ENCODE measurements at places on chromosomes 3 and 15.

GRCh38 chr3:137081711-137082110, 123.9 kb downstream of the IL20RB start:
- no peak for DNase-seq
- peaks cover 46% of the 10 kb centered on the region for H3K27me3 ChIP-seq
- H3K4me1 ChIP-seq, result no peaks in the 10 kb centered on the region
- no peak overlapping the region for H3K27ac ChIP-seq
- H3K4me3 ChIP-seq, result no peak overlapping the region
- no peaks in the 10 kb centered on the region for H3K36me3 ChIP-seq

GRCh38 chr3:184315543-184315867, 1.1 kb downstream of the EIF4G1 start:
- peak overlapping the region; percentile 93 for H3K27ac ChIP-seq
- no peak for DNase-seq
- H3K36me3 ChIP-seq, result peaks cover 3% of the 10 kb centered on the region

GRCh38 chr3:707041-707440, 385.8 kb upstream of the CNTN6 start:
- H3K27me3 ChIP-seq, result peaks cover 17% of the 10 kb centered on the region
- no peaks in the 10 kb centered on the region for H3K36me3 ChIP-seq
- no peaks in the 10 kb centered on the region for H3K4me1 ChIP-seq
- no peak overlapping the region for H3K27ac ChIP-seq
- no peak overlapping the region for H3K4me3 ChIP-seq
- DNase-seq, result no peak

GRCh38 chr3:190807719-190808375, 54.6 kb downstream of the GMNC start:
- H3K4me3 ChIP-seq, result no peak overlapping the region
- H3K27me3 ChIP-seq, result no peaks in the 10 kb centered on the region
- H3K27ac ChIP-seq, result no peak overlapping the region

DNA sequence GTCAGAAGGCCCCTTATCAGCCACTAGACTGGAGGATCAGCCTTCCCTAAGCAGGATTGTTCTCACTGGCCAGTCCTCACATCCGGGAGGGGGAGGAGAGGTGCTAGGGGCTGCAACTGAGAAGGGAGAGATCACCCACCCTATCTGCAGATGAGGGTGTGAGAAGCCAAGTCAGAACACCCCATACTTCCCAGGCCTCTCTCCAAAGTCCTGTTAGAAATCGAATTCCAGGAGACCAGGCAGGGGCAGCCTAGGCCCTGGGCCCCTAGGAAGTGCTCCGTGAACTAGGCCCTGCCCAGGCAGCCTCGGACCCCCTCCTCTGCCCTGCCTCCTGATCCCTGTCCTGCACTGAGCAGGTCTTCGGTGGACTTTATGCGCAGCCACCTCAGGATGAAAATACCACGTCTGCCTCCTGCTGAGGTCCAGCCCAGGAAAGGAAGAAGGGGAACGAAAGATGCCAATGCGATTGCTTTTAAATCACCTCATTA, 933 bp downstream of the DZIP1L start:
- H3K4me3 ChIP-seq, result peak overlapping the region; percentile 76
- H3K27ac ChIP-seq, result peak overlapping the region; percentile 74
- DNase-seq, result no peak
- H3K36me3 ChIP-seq, result no peaks in the 10 kb centered on the region

GRCh38 chr3:33848624-33849347, 50.4 kb downstream of the PDCD6IP start:
- no peak overlapping the region for H3K4me3 ChIP-seq
- no peaks in the 10 kb centered on the region for H3K4me1 ChIP-seq
- H3K27me3 ChIP-seq, result no peaks in the 10 kb centered on the region

DNA sequence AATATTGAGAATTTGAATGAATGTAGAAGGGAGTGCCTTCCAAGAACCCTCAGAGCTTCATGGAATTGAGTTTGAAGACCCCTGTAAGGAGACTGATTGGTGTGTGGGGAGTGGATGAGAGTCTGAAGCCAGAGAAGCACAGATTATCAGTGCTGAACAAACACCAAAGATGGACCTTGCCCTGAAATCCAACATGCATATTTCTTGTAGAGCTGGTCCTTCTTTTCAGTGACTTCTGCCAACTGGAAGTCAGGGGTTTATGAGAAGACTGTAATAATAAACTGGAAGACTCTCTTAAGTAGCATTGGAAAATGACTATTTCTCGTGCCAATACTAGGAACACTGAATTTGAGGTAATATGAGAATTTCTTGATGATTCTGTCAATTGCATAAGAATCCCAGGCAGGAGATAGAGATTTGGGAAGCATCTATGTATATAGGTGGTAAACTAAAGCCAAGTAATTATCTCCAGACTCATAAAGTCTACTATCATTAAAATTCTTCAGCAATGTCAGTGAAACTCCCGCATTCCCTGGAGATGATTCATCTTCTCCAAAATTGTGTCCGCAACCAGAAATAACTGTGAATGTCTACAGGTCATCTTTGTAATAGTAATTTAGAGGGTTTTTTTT, 213.8 kb downstream of the IL5RA start:
- H3K4me1 ChIP-seq, result peaks cover 4% of the 10 kb centered on the region
- H3K4me3 ChIP-seq, result no peak overlapping the region
- no peak for DNase-seq
- H3K36me3 ChIP-seq, result peaks cover 3% of the 10 kb centered on the region
- no peaks in the 10 kb centered on the region for H3K27me3 ChIP-seq

DNA sequence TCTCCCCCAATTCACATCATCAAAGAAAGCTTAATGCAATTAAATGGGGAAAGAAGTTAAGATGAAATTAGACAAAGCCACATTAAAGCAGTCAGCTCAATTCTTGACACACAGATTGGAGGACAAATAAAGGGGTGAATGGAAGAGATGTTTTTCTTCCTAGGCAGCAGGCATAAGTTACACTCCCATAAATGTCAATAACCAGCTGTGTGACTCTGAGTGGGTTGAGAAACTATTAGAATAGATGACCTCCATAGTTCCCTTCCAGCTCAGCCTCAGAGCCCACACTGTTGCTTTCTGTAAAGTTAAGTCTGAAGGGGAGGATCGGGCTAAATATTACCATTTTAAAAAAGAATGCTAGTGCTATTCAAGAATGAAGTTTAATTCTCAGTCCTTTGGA, 71.0 kb downstream of the THBS1 start:
- no peak overlapping the region for H3K4me3 ChIP-seq
- H3K27me3 ChIP-seq, result no peaks in the 10 kb centered on the region
- no peaks in the 10 kb centered on the region for H3K36me3 ChIP-seq

DNA sequence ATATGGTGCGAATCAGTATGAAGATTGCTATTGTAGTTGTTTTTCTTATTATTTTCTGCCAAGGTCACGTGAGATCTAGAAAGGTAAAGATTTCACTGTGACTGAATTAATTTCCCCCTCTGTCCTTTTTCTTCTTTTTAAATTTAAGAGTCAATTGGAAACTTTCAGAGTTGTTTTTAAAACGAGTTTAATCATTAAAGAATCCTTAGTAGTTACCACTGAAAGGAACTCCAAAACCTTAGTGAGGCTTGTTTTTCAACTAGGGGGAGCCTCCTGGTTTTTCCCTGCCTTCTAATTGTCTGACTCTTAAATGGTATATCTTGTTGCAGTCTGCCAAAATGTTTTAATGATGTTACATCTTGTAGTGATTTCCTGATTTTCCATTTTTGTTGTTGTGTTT, 17.6 kb downstream of the P2RY12 start:
- H3K4me1 ChIP-seq, result peaks cover 12% of the 10 kb centered on the region
- no peak for DNase-seq
- no peaks in the 10 kb centered on the region for H3K27me3 ChIP-seq
- H3K27ac ChIP-seq, result no peak overlapping the region

DNA sequence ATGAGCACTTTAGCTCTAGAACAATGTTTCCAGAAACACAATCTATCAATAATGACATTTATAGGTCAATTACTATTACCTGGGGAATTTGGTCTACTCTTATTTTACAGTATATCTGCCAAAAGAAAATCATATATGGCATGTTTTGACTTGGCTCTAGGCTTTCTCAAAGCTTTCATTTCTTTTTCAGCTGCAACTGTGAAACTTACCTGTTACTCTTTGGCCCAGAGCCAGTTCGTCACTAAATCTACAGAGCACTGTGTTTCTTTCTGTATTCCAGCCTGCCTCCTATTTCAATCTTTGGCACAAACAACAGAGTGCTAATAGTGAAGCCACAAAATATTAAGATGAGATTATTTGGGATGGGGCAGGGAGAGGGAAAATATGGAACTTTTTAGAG, 76.0 kb downstream of the P2RY1 start:
- peaks cover 22% of the 10 kb centered on the region for H3K4me1 ChIP-seq
- DNase-seq, result no peak
- H3K4me3 ChIP-seq, result no peak overlapping the region
- no peak overlapping the region for H3K27ac ChIP-seq
- no peaks in the 10 kb centered on the region for H3K36me3 ChIP-seq
- no peaks in the 10 kb centered on the region for H3K27me3 ChIP-seq

DNA sequence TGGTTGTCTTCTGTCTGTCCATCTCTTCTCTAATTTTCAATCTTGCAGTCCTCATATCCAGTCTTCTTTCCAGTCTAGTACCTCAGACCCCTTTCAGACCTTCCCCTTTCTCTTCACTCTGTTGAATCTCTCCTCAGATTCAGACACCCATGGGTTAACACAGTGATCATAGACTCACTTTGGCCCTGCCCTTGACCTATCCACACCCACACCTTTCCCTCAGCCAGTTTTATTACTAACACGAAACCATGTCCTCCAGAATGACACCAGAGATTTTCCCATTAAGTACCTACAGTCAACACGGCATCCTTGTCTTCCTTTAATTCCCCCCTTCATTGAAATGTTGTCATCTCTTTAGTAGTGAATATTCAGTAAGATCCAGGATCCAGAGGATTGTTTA, 74.5 kb upstream of the UBE2E2 start:
- H3K36me3 ChIP-seq, result no peaks in the 10 kb centered on the region
- no peak for DNase-seq

DNA sequence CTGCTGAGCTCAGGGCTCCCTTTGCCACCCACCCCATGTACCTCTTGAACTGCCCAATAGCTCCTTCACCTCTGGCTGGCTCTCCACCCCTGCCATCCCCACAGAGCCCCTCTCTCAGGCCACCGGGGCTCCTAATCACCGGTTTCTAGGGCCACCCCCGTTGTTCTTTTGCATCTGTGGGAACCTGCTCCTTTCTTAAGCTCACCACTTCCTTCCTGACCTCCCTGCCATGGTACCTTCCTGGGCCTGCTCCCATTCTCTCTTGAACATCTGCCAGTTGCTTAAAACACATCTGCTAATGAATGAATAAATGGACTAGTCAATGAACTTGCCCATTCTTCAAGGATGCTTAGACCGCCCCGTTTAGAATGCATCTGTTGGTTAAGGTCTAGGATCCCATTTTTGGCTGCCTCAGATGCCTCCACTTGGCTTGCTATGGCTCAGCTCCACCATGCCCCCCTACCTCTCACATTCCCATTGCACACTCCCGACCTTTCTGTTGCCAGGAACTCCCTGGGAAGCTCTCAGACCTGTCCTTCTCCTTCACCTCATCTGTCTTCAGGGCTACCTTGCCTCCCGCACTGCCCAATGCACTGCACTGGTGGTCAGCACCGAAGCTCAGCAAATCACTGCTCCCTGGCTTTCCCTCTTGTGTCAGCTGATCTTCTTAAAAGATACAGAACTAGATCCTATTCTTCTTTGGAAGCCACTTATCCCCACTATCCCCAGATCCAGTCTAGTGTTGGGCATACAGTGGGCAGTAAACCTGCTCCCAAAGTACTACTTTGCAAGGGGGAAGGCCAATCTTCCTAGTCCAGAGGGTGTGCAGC, 9.1 kb downstream of the AMOTL2 start:
- H3K4me3 ChIP-seq, result peak overlapping the region; percentile 43
- peak overlapping the region; percentile 98 for H3K27ac ChIP-seq
- no peaks in the 10 kb centered on the region for H3K27me3 ChIP-seq
- peaks cover 34% of the 10 kb centered on the region for H3K36me3 ChIP-seq
- no peak for DNase-seq
- peaks cover 55% of the 10 kb centered on the region for H3K4me1 ChIP-seq

DNA sequence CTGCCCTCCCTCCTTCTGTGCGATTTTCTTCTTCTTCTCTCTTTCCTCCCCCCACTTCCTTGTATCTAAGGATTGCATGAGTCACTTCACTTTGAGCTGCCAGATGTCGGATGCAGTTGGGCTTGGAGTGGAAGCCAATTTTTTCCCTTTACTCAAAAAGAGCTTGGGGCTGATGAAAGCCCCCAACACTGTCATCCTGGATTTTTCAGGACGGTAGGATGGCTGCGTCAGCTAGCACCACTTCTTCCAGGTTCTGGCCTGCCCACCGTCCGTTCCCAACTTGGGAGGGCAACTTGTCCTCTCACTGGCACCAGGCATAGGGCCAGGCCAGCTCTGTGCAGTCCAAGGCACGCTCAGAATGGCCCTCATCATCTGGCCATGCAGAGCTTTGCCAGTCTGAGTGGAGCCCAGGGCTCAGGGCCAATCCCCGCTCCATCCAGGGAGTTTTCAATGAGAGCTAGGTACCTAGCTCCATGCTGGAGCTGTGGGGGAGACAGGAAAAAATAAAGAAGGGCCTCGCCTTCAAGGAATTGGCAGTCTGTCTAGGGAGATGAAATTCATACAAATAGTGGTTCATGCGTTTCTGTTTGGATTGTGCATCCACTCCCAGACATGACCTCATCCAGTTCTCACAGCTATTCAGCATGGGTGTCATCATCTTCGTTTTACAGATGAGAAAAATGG, 47.7 kb upstream of the INSYN1 start:
- peak overlapping the region; percentile 70 for H3K27ac ChIP-seq
- no peak overlapping the region for H3K4me3 ChIP-seq
- H3K4me1 ChIP-seq, result peaks cover 21% of the 10 kb centered on the region
- no peak for DNase-seq
- H3K27me3 ChIP-seq, result peaks cover 1% of the 10 kb centered on the region

DNA sequence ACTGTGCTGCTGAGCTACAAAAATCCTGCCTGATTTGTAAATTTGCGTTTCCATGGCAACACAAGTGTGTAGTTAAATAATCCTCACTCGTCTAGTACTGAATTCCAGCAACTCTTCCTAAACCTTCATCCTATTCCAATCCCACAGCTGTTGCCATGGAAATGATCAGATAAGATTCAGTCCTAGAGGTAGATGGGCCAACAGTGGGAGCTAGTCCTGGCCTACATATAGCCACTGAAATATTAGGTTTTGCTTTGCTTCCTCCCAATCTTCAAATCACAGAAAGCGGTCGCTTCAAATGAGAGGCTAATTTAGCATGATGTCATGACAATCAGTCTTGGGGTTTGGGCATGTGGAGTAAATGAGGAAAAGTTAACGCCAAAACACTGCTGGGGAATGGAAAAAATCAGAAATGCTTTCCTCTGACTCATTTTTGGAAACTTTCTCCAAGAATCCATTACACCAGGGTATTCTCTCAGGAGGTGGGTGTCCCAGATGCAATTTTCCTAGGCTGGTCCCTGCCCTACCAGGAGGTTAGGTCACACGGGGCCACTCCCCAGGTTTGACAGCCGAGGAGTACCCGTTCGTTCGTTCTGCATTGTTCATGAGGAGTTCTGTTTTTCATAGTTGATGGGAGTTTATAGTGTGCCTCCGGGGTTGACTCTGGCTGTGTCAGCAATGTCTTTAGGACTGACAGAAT, 159.2 kb upstream of the SLCO3A1 start:
- H3K36me3 ChIP-seq, result no peaks in the 10 kb centered on the region
- H3K4me1 ChIP-seq, result peaks cover 10% of the 10 kb centered on the region
- no peak for DNase-seq
- peaks cover 6% of the 10 kb centered on the region for H3K27me3 ChIP-seq

GRCh38 chr3:184457329-184457728, 77.5 kb downstream of the CHRD start:
- no peak for DNase-seq
- H3K27me3 ChIP-seq, result no peaks in the 10 kb centered on the region
- no peaks in the 10 kb centered on the region for H3K4me1 ChIP-seq

- no peaks in the 10 kb centered on the region for H3K36me3 ChIP-seq
- H3K4me1 ChIP-seq, result peaks cover 31% of the 10 kb centered on the region
- H3K27ac ChIP-seq, result peak within 1 kb of the TSS; percentile 49
- H3K4me3 ChIP-seq, result peak within 1 kb of the TSS; percentile 80
- H3K27me3 ChIP-seq, result no peaks in the 10 kb centered on the region
These were observed at the start of gene TBC1D2B for GRCh38 chr15:78077053-78077870. TSS of gene TBC1D2B (minus strand) at chr15:78077711. CDS start at chr15:78077652, 59 bp downstream.
